ENCODE measurements at places on chromosomes 7 and 10. TPM values are rescaled to one million over a fixed set of nuclear protein-coding genes. Genes with fewer than 3 reads are reported as not detected.

UBTD1 gene
- 20.0 TPM for polyA plus RNA-seq

DNA sequence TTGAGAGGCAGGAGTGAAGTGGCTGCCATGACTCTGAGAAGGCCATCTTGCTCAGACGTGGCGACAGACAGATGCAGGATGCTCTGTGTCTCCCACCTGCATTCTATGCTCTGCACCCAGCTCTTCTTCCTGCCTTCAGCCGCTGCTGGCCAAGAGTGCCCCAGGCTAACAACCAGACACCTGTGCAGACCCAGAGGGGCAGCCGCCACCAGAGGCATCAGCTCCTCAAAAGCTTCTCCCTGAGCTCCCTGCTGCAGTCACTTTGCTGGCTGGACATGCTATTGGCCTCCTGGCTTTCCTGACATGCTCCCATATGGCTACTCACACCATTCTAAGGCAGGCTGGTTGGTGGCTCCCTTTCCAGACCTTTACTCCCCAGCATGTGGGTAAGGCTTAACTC, 70.6 kb upstream of the GRB10 start:
- DNase-seq, result no peak

DNA sequence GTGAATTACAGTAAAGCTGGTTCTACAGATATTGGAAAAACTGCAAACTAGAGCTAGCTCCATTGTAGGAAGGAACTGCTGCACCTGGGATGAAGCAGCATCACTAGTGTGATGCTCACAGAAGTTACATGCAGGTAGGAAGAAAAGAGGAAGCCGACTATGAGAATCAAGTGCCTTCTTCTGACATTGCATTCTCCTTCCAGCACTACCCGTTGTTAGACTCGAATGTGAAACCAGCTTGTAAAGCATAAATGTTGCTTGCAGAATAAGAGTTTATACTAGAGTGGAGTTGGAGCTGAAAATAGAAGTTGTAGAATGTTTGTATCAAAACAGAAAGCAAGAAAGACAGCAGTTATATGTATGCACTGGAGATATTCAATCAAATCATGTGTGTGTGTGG, 49.9 kb downstream of the TRIM24 start:
- DNase-seq, result no peak

GRCh38 chr10:59337201-59337652, 25.1 kb downstream of the FAM13C start:
- DNase-seq, result no peak

GRCh38 chr10:128879441-128880140, 587.5 kb upstream of the MGMT start:
- DNase-seq, result no peak

NCOA4 gene
- polyA plus RNA-seq, result 853 TPM

DNA sequence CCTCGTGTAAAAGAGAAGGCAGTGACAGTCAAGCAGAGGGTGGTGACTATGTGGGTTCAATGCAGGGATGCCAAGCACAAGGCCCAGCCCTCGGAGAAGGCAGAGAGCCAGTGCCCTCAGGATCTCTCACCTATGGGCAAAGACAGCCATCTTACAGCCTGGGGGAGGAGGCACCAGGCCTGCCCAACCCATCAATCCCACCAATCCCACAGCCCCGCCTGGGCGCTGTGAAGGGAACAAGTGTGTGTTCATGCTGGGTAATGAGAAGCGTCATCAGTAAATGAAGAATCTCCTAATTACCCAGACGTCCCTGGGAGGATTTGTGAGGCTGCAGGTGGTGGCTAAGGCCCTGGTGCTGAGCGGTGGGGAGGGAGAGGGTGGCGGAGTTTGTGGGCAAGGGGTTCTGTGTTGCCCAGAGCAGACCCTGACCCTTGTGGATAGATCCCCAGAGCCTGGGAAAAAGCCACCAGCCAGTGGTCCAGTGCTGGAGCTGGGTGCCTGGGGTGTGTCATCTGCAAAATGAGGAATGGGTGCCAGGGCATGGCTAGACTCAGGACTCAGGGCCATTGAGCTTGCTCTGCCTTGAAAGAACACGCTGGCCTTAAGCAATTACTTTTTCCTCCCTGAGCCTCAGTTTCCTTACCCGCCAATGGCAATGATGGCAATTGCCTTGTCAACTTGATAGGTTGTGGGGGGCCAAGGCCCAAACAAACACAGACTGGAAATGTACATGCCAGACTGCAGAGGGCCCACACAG, 128.1 kb upstream of the UNC5B start:
- no peak for DNase-seq

DNA sequence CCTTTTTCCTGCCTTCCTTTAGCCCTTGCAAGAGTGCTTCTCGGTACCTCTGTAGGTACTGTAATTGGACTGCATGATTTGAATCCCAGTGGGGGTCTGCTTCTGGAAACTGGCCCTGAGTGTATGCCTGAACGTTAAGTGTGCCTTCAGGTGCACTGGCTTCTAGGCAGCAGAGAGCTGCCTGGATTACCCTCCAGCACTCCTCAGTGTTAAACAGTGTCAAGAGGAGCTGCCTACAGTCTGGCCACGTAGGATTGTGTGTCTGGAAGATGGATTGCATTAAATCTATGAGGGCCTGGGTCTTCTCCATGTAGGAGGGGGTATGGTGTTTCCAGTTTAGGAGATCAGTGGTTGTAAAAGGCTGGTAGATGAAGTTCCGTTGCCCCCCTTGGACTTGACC, 103.7 kb downstream of the TRIM24 start:
- DNase-seq, result no peak
